ENCODE measurements at places on chromosomes 6 and 20. TPM values are rescaled to one million over a fixed set of nuclear protein-coding genes. Genes with fewer than 3 reads are reported as not detected.

The RMND1 gene
- total RNA-seq: 18.5 TPM

The TNF gene
- total RNA-seq: 94.4 TPM

DNA sequence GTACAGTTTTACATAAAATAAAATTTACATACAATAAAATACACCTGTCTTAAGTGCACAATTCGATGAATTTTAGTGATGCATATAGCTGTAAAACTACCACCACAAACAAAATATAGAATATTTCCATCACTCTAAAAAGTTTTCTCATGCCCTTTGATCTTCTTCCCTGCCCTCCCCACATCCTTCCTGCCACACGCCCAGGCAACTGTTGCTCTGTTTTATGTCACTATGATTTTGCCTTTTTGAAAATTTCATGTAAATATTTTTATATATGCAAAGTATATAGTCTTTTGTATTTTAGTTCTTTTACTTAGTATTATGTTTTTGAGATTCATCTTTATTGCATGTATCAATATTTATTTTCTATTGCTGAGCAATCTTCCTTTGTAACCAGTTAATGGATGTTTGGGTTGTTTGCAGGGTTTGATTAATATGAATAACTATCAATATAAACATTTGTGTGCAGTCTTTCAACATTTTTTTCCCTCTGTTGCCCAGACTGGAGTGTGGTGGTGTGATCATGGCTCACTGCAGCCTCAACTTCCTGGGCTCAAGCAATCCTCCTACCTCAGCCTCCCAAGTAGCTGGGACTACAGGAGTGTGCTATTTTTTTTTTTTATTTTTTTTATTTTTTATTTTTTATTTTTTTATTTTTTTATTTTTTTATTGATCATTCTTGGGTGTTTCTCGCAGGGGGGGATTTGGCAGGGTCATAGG is 23.8 kb upstream of the SAMHD1 start:
- DNase-seq: peak; percentile 60

GRCh38 chr6:138239774-138240173 is 21.5 kb upstream of the PBOV1 start:
- DNase-seq: no peak

The SLC52A3 gene
- total RNA-seq: not detected

All from activated T-helper 2 cell treated with anti-CD3 and anti-CD28 coated beads, Interferon-gamma antibody, Interleukin-2, Interleukin-4, amounts not matched to agents 10 μg/mL and 5 μg/mL and 100 μg/mL, durations not matched to agents 14 hours and 24 hours and 36 hours (primary cell).